Stimulated activated CD8-positive, alpha-beta memory T cell treated with anti-CD3 and anti-CD28 coated beads, Interleukin-2, amount 100 ng/mL, for 1 hour (primary cell): ENCODE measurements at places on chromosomes 13 and 19.

GRCh38 chr19:50977626-50978025 lies 6.1 kb downstream of the KLK7 start:
- DNase-seq = no peak

- no peak for DNase-seq
These were observed 4.3 kb upstream of the LGALS4 start for GRCh38 chr19:38817081-38817480.

- DNase-seq = no peak
These were observed 667.9 kb upstream of the SLITRK5 start for GRCh38 chr13:87003265-87003664.

DNA sequence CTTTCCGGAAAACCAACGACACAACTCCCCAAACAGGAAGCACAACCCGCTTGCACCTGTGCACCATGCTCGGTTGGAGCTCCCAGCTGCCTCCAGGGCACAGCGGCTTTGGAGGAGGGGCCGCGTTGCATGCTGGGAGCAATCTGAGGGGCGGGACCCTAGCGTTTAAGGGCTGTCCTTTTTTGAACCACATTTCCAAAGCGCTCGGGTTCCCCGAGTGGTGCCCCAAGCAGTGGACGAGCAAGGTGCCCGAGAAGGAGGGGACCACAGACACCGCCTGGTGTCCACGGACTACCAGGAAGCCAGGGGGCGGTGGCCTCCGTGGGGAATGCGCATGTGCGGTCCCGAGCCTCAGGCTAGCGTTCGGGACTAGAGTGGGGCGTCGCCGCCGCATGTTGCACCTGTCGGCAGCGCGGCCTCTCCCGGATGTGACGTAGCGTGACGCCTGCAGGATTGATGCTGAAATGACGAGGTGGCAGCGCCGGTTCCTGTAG lies 11.9 kb upstream of the ZNF57 start:
- DNase-seq = no peak

DNA sequence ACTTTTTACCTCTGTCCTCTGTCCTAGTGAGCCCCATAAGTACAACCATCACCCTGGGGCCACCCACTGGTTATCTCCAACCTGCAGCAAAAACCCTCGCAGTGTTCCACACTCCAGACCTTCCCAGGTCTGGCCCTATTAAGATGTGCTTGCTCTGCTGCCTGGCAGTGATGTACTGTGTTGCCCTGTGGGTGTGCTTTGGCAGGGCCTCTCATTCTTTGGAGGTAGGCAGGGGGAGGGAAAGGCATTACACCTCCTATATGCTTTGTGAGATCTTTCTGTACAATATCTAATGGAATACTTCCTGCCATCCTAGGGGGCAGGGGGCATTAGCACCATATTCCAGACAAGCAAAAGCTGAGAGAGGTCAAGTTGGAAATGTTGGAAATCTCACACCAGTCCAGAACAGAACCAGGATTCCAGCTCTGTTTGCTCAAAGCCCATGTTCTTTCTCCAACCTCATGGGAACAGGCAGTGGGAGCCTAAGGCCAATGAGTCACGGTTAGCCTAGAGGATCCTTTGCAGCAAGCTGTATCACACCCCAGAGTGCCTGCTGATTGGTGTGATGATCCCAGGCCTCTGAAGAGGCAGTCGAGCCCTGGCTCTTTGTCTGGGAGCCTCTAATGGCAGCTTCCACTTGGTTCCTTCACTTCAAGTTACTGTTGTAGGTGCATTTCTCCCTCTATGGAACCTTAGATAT lies 59.7 kb upstream of the UBL3 start:
- no peak for DNase-seq

DNA sequence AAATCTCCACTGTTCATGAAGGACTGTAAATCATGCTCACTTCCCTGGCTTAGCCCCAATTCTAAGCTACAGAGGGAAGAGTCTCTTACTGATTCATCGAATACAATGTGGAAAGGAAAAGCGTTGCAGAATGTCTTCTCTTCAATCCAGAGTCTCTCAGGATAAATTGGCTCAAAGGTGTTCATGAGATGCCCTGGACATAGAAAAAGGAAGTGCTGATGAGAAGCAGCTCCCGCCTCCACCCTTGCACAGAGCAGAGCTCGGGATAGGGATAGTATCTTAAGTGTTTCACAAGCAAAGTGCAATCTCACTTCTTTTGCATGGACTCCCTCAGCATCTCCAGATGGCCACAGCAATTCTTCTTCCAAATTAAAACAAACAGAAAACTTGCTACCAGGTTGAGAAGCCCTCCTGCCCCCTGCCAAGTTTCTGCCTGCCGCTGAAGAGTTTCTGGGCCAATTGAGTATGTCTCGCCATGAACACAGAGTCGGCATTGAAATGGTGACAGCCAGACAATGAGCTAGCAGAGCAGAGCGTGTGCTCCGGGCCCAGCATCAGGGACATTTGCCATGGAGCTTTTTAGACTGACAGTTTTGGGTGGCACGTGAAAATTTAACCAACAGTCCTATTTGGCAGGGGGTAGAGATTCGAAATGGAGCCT lies 85.7 kb downstream of the C13orf42 start:
- no peak for DNase-seq

- DNase-seq = no peak
These were observed 5.1 kb downstream of the ZNF507 start for GRCh38 chr19:32350471-32350865.

GRCh38 chr13:36750046-36750445 lies 69.0 kb upstream of the RFXAP start:
- DNase-seq = no peak

- no peak for DNase-seq
These were observed 18.5 kb upstream of the ATP12A start for GRCh38 chr13:24661713-24662112.

DNA sequence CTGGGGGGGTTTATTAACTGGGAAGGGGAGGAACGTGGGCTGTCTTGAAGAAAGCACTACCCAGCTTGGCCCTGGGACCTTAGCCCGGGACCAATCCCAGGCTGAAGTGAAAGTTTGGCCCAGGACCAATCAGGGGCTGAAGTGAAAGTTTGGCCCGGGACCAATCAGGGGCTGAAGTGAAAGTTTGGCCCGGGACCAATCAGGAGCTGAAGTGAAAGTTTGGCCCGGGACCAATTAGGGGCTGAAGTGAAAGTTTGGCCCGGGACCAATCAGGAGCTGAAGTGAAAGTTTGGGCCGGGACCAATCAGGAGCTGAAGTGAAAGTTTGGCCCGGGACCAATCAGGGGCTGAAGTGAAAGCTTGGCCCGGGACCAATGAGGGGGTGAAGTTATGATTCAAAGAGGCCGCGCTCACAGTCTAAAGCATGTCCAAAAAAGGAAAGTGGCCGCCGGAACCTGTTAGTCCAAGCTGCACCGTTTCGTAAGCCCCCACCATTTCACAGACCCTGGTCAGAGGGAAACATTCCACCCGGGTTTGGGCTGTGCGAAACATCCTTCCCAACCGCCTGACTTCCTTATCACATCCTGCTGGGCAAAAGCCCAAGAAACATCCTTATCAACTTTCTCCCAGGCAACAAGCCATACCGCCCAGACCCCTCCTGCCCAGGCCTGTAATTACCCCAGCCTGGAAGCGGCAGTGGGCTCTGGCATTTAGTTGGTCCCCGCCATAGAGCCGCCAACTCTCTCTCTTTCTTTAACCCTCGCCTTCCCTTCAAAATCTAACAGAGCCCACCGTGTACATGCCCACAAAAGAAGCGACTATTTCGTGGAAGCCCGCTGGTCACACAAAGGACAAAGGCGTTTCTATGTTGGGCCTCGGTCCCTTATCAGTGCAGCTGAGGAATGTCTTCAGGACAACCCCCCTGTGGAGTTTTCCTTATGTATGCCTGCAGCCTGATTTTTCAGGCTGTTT lies 1.1 kb downstream of the ZNF850 start:
- DNase-seq = no peak

DNA sequence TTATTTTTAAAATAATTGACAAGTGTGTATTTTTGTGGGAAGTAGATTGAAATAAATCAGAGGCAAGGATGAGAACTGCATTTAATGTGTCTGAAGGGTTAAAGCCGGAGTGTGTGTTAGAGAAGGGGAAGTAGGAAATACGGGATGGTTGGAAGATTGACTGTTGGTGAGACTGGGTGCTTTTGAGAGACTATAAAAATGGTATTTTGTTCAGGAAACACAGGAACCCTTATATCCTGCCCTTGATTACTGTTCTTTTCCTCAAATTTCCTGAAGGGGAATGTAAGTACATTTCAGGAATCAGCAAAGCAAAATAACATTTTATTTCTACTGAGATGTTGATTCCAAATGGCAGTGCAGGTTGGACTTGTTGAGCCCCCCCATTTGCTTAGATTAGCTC lies 15.1 kb downstream of the IFT88 start:
- DNase-seq = no peak

- DNase-seq = no peak
These were observed 209.7 kb downstream of the SPRY2 start for GRCh38 chr13:80131204-80131603.

DNA sequence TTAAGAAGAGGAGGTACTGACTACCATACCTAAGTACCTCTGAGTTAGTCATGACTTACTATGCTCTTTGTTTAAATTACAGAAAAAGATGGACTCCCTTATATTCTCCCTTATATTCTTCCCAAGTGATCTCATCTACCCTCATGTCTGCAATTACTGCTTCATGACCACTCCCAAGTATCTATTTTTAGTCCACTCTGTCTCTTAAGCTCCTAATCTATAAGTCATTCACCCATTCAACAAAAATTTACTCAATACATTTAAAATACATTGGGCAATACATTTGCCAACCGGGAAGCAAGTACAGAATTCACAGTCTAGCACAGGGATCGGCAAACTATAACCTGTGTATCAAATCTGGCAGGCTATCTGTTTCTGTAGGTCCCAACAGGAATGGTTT lies 42.6 kb downstream of the KPNA3 start:
- DNase-seq = no peak

DNA sequence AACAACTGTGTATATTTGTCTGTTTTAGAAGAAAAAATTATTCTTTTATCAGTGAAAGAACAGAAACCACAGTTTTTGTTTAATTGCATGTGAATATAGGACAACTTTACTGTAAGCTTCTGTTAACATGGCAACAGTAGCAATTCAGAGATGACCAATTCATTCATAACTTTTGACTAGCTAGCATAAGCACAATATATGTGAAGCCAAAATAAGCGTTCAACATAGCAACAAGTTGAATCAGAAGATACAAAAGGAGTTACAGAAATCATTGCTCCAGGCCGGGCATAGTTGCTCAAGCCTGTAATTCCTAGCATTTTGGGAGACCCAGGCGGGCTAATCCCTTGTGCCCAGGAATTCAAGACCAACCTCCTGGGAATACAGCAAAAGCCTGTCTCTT lies 197.1 kb upstream of the GPC6 start:
- no peak for DNase-seq

GRCh38 chr19:47700934-47701716 lies 12.1 kb upstream of the EHD2 start:
- DNase-seq = no peak

DNA sequence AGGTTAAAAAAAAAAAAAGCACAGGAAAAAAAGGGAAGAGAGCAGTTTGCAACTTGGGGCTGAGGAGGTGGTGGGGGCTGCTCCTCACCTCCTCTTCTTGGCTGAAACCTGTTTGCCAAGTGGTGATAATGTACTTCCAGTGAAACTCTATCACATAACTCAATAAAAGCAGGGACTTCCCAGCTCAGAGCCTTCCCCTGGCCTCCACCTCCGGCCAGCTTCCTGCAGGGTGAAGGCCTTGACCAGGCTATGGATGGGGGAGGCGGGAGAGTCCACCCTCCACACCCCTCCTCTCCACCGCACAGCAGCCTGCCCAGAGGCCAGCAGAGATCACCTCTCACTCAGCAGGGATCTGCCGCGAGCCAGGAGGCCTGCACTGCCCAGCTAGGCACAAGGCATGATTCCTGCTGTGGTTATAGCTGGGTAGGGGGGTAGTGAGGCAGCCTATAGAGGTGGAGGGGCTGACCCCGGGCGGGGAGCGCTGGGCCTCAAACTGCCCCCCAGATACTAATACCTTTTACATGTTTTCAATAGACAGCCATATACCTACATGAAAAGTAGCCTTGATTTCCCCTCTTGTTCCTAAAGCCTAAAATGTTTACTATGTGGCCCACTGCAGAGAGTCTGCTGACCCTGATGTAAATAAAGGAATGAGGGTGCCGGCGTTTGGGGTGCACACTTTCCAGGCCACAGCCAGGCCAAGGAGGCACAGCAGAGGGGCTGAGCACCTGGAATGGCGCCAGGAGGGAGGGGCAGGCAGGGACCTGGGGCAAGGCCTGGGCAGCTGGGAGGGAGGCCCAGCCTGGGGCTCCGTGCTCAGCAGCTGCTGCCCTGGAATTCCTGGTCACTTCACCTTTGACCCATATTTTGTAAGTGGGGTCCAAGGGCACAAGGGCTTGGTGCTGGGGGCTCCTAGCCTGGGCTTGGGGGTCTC lies 10.3 kb downstream of the ZNF787 start:
- no peak for DNase-seq

DNA sequence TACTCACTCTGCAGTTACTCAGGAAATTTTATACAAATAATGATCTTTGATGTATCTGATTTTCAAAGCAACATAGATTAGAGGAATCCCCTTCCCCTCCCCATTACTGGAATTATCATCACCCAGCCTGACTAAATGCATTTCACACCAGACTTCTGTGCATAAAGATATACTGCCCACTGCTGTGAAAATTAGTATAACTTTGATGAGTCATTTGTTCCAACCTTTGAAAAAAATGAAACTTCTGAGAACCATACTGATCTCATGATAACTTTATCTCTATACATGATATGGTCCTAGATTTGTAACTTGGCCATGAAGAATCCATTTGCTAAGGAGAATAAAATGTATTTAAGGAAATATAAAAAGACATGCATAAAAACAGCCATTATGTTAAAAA lies 63.9 kb downstream of the GPC6 start:
- no peak for DNase-seq

DNA sequence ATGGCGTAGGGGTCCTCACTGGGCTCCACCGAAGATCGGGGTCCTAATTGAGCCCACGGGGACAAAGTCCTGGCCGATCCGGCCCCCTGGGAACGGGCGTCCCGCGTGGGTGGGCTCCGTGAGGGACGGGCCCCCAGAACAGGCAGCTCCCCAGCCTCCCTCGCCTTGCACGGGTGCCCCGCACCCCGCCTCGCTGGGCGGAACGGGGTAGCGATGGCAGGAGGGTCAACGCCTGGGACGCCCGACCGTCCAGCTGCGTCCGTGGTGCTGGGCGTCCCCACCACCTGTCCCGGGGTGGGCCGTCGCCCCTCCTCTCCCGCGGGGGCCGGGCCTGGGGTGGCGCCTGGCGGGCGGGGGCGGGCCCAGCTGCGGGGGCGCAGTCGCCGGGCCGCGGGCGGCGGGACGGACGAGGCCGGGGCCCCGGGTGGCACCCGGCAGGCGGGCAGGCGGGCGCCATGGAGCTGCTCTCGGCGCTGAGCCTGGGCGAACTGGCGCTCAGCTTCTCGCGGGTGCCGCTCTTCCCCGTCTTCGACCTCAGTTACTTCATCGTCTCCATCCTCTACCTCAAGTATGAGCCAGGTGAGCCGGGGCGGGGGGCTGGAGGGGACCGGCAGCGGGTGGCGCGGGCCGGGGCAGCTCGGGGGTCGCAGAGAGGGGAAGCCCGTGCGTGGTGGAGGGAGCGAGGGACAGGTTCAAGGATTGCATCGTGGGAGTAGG lies at the start of gene TMEM38A:
Gene TMEM38A (plus strand): TSS at position 377 of the 717 bp plus-strand sequence. CDS start 79 bp downstream, at position 456.
- DNase-seq = peak; percentile 21

- no peak for DNase-seq
These were observed 7.5 kb downstream of the KPNA3 start for GRCh38 chr13:49784886-49785570.

- no peak for DNase-seq
These were observed 392.5 kb downstream of the DIAPH3 start for GRCh38 chr13:59771272-59771671.
